CD4-positive, alpha-beta T cell treated with Interleukin-4 for 4 hours (primary cell): ENCODE measurements at places on chromosomes 7 and 10.

DNA sequence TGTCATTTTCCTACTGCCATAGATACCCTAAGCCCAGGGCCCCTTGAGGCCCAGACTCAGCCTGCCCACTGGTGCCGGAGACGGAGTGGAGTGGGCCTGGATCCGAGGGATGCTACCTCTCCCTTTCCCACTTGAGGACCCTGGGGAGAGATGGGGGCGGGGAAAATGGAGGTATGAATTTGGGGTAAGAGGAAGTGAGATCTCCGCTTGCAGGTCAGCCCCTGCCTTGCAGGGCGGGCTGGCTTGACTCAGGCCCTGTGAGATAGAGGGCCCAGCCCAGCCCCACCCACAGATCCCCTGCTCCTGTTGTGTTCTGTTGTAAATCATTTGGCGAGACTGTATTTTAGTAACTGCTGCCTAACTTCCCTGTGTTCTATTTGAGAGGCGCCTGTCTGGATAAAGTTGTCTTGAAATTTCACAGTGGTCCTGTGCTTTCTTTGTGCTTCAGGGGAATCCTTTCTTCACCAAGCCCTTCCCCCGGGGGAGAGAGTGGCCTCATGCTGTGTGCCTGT, 13.2 kb downstream of the YKT6 start:
- DNase-seq, result no peak

GRCh38 chr10:85225311-85225710, 896.9 kb downstream of the CCSER2 start:
- DNase-seq, result no peak

GRCh38 chr7:48171202-48171601, at the start of gene ABCA13:
TSS of gene ABCA13 (plus strand) at chr7:48171458. CDS start at chr7:48171484, 26 bp downstream.
- no peak for DNase-seq

DNA sequence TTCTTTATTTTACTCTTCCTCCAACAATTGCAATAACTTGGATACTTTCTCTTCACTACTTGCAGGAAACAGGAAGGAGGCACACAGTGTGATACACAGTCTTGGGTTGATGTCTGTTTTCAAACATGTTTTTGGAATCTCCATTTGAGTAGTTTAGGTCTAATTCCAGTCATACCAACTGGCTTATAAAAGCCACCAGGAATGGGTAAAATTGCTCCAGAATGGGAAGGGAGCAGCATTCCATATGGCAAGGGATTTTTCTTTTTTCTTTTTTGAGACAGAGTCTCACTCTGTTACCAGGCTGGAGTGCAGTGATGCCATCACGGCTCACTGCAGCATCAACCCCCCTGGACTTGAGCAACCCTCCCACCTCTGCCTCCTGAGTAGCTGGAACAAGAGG, 545.1 kb upstream of the GALNT17 start:
- DNase-seq, result no peak
